ENCODE measurements at places on chromosomes 16 and 17. TPM values are rescaled to one million over a fixed set of nuclear protein-coding genes. Genes with fewer than 3 reads are reported as not detected.
A peak's percentile ranks its signal among the peaks of the same experiment; 100 is the strongest.

- no peaks in the 10 kb centered on the region for H3K36me3 ChIP-seq
- H3K27me3 ChIP-seq = no peaks in the 10 kb centered on the region
- H3K27ac ChIP-seq = no peak overlapping the region
- H3K4me1 ChIP-seq = no peaks in the 10 kb centered on the region
These were observed 8.7 kb downstream of the RAP1GAP2 start for GRCh38 chr17:2804912-2805311.

STARD3 gene
- total RNA-seq = 27.4 TPM

DNA sequence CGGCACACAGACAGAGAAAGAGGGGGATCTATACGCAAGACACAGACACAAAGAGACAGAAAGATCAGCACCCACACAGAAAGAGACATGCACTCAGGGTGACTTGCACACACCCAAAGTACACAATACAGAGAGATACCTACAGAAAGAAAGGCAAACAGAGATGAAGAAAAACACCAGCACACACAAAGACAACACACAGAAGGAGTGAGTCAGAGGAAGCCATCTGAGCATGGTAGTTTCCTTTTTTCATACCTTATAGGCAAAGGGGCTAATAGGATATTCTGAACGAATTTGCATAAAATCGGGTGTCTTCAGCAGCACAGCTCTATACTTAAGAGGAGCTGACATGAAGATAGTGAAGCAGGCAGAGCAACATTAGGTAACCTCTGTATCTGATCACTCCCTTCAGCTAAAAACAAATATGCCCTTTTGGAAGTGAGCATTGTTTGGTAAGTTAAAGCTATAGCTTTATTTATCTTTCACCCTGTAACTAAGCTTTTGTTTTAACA, 198.6 kb downstream of the AATF start:
- H3K27ac ChIP-seq = no peak overlapping the region
- peaks cover under 1% of the 10 kb centered on the region for H3K36me3 ChIP-seq
- H3K4me1 ChIP-seq = peaks cover 4% of the 10 kb centered on the region
- no peak for DNase-seq
- no peaks in the 10 kb centered on the region for H3K27me3 ChIP-seq
- no peak overlapping the region for H3K4me3 ChIP-seq

DNA sequence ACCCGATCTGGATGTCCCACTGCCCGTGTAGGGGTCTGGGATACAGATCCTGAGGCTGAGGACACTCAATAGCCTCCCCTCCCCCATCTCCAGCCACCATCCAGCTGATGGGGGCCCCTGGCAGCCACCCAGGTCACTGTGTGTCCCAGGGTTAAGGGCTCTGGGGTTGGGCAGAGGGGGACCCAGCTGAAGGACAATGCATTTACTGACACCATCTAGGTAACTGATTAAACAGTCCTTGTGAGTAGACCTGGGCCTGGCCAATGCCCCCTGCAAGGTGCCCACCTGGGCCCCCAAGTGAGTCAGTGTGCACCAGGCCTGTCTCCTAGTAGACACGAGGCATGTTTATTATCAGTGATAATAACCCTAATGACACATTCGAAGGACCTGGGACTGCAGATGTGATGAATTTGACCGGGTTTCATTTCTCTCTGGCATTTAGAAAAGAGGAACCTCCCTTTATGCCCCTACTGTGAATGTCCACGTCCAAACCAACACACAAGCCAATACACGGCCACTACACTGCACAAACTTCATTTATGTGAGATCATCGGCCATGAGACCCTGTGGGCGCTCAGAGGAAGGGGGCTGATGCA, 261.9 kb upstream of the FOXF1 start:
- no peaks in the 10 kb centered on the region for H3K4me1 ChIP-seq
- no peaks in the 10 kb centered on the region for H3K27me3 ChIP-seq
- H3K4me3 ChIP-seq = no peak overlapping the region
- H3K36me3 ChIP-seq = no peaks in the 10 kb centered on the region
- no peak overlapping the region for H3K27ac ChIP-seq
- DNase-seq = no peak

TBC1D3E gene
- not detected for total RNA-seq

DNA sequence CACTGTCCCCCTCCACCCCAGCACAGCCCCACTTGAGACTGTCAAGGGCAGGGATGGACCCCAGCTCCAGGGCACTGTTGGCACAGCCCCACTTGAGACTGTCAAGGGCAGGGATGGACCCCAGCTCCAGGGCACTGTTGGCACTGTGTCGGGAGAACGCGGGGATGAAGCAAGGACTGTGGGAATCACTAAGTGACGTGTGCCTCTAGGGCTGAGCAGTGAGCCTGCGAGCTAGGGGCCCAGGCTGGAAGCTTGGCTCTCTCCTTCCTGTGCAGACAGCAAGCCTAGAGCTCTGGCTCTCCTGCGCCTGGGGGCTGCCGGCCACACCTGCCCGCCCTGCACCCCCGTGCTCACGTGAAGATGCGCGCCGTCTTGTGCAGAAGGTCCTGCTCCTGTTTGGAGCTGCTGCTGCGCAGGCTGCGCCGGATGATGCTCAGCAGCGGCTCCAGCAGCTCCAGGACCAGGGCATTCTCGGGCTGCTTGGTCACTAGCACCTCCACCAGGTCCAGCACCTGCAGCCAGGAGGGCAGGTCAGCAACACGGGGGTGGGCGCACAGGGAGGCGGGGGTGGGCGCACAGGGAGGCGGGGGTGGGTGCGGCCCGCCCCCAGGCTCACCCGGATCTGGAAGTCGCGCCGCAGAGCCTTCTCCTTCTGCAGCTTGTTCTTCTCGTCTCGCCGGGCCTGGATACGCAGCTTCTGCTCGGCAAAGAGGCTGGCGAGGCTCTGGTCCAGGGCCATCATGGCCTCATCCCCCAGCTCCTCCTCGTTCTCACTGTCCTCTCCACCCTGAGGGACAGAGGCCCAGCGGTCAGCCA, 10.8 kb downstream of the MYBBP1A start:
- DNase-seq = no peak
- H3K4me3 ChIP-seq = no peak overlapping the region
- no peak overlapping the region for H3K27ac ChIP-seq
- H3K36me3 ChIP-seq = peaks cover 17% of the 10 kb centered on the region

GRCh38 chr17:43713494-43714162, 45.0 kb downstream of the SOST start:
- peak overlapping the region; percentile 51 for H3K27ac ChIP-seq
- H3K4me3 ChIP-seq = no peak overlapping the region
- peak; percentile 37 for DNase-seq

NOB1 gene
- total RNA-seq = 43.1 TPM

- no peak overlapping the region for H3K4me3 ChIP-seq
- H3K4me1 ChIP-seq = no peaks in the 10 kb centered on the region
- H3K27ac ChIP-seq = no peak overlapping the region
- no peaks in the 10 kb centered on the region for H3K36me3 ChIP-seq
These were observed 26.0 kb downstream of the NECAB2 start for GRCh38 chr16:83994087-83994486.
